Neuronal stem cell (in vitro differentiated cells): ENCODE measurements at places on chromosomes 7 and 10.
A peak's percentile ranks its signal among the peaks of the same experiment; 100 is the strongest.

- H3K27me3 ChIP-seq, result no peaks in the 10 kb centered on the region
- H3K4me3 ChIP-seq, result no peak overlapping the region
- H3K27ac ChIP-seq, result no peak overlapping the region
- no peaks in the 10 kb centered on the region for H3K4me1 ChIP-seq
- DNase-seq, result no peak
Observed at GRCh38 chr7:49624611-49625010, 148.8 kb upstream of the VWC2 start.

- no peak overlapping the region for H3K4me3 ChIP-seq
- no peak overlapping the region for H3K27ac ChIP-seq
- H3K27me3 ChIP-seq, result no peaks in the 10 kb centered on the region
- no peak for DNase-seq
- no peaks in the 10 kb centered on the region for H3K36me3 ChIP-seq
Observed at GRCh38 chr7:131166066-131166465, 161.6 kb upstream of the MKLN1 start.

- H3K4me1 ChIP-seq, result no peaks in the 10 kb centered on the region
- H3K27ac ChIP-seq, result no peak overlapping the region
- no peaks in the 10 kb centered on the region for H3K27me3 ChIP-seq
- no peak overlapping the region for H3K4me3 ChIP-seq
Observed at GRCh38 chr10:93872375-93873158, 21.2 kb upstream of the SLC35G1 start.

- H3K27ac ChIP-seq, result no peak overlapping the region
- no peaks in the 10 kb centered on the region for H3K4me1 ChIP-seq
- no peak for DNase-seq
- no peaks in the 10 kb centered on the region for H3K36me3 ChIP-seq
- H3K4me3 ChIP-seq, result no peak overlapping the region
Observed at GRCh38 chr10:130453721-130454542, 317.7 kb downstream of the GLRX3 start.

DNA sequence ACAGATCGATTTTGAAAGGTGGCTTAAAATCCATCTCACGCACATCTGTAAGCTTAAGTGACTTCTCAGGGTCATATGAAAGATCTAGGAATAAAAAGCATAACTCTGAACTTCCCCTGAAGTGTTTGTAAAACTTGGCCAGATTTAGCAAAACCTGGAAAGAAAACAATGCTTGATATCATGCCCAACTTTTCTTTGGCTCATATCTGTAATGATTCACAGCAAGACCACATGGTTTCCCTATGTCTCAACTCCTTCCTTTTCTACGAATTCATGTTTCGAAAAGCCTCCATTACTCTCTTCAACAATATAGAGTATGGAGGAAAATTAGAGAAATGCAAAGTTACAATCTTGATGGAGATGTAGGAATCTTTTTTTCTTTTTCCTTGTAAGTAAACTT is 20.1 kb upstream of the CABCOCO1 start:
- no peaks in the 10 kb centered on the region for H3K36me3 ChIP-seq
- H3K27me3 ChIP-seq, result no peaks in the 10 kb centered on the region
- no peak overlapping the region for H3K27ac ChIP-seq
- H3K4me1 ChIP-seq, result peaks cover 5% of the 10 kb centered on the region
- no peak for DNase-seq

GRCh38 chr7:137820677-137821420 is 25.9 kb downstream of the DGKI start:
- peaks cover 26% of the 10 kb centered on the region for H3K4me1 ChIP-seq
- peak; percentile 79 for DNase-seq
- peak overlapping the region; percentile 96 for H3K27ac ChIP-seq
